Lower leg skin (tissue), 4 donors: ENCODE measurements at places on chromosomes 1 and 21.

GRCh38 chr1:24516506-24516905 lies 13.9 kb downstream of the RCAN3 start:
- no peak for DNase-seq

DNA sequence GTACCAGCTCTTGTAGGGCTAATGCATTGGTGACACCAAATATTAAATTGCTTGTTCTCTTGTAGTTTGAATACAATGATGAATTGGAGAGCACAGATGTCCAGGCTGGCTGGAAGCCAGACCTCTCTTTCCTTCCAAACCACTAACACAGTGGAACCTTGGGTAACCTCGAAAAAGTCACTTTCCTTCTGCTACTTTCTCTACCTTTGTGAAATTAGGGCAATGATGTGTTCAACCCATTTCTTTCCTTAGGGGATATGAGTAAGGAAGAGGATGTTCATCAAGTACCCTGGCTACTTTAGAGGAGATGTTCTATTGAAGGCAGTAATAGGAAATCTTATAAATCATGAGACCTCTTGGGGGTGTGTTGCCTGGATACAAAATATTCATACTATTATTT lies 55.7 kb downstream of the XCL2 start:
- DNase-seq: no peak

DNA sequence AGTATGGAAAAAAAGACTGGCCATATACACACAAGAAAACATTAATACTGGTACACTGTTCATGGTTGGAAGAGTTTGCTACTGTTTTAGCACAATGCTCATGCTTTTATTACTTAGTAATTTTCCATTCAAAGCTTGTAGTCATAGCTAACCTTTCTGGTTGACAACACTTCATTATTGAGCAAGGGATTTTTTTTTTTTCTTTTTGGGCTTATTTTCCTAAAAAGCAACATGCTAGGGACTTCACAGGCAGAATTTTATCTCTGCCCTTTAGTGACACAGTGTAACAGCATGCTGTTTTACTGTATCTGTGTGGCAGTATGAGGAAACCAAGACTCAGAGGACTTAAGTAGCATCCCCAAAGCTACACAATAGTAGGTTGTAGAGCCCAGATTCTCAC lies 58.5 kb downstream of the FGGY start:
- no peak for DNase-seq

- DNase-seq: no peak
These were observed 21.0 kb downstream of the CLCA4 start for GRCh38 chr1:86567878-86568277.

GRCh38 chr1:54919367-54920359 lies 32.7 kb upstream of the DHCR24 start:
- no peak for DNase-seq
